ENCODE measurements at places on chromosomes 3 and 15.

DNA sequence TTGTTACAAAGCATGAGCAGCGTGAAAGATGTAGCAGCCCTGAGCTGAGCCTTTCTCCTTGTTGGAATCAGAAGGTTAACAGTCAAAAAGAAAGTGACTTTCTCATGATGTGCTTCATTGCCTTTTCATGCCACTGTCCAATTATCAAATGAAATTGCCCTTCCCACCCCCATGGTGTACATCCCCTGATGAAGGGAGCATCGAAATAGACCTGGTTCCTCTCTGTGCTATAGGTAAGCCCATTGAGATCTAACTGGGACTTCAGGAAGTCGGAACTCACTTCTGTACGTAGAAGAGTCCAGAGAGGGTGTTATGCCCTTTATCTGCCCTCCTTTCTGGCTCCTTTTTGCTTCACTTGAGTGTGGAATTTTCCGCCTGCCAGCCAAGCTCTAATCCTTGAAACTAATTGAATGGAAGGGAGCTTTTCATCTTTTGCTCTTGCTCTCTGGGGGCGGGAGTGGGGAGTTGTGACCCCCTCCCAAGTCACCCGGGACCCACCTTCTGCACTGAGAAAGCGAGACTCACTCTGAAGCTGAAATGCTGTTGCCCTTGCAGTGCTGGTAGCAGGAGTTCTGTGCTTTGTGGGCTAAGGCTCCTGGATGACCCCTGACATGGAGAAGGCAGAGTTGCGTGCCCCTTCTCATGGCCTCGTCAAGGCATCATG is 20.9 kb downstream of the ABHD6 start:
- DNase-seq, result no peak

DNA sequence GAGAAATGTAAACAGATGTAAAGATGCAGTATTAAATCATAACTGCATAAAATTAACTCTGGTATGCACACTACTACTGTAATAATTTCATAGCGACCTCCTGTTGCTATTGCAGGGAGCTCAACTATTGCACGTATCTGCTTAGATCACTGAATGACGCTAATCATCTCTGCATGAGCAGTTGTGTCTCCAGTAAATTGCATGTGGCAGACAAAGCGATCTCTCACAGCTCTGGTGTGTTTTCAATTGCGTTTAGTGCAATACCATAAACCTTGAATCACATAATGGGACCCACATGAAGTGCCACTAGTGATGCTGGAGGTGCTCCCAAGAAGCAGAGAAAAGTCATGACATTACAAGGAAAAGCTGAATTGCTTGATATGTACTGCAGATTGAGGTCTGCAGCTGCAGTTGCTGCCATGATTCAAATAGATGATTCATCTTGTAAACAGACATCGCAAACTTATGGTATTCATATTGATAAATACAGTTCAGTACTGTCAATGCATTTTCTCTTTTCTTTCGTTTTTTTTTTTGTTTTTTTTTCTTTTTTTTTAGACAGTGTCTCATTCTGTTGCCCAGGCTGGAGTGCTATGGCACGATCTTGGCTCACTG is 30.2 kb upstream of the LCTL start:
- no peak for DNase-seq

GRCh38 chr3:113439606-113440005 is 1.7 kb downstream of the CFAP44 start:
- no peak for DNase-seq

GRCh38 chr15:74837482-74838136 is 5.3 kb downstream of the ULK3 start:
- DNase-seq, result no peak

DNA sequence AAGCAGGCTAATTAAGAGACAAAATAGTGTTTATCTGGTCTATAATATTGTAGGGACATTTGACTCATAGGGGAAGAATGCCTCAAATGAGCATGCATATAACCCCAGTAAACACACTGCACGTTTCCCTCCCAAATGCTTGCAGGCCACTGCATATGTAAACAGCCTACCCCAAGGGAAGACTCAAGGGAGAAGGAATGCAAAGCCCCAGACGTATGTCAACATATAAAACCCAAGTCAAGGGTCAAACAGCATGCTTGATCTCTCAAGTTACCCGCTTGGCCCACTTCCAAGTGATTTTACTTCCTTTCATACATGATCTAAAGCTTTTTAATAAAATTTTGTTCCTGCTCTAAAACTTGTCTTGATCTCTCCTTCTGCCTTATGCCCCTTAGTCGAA is 1090.0 kb downstream of the OTOL1 start:
- no peak for DNase-seq

- DNase-seq, result no peak
Measured at GRCh38 chr3:134371542-134372324, 2.5 kb downstream of the AMOTL2 start.

DNA sequence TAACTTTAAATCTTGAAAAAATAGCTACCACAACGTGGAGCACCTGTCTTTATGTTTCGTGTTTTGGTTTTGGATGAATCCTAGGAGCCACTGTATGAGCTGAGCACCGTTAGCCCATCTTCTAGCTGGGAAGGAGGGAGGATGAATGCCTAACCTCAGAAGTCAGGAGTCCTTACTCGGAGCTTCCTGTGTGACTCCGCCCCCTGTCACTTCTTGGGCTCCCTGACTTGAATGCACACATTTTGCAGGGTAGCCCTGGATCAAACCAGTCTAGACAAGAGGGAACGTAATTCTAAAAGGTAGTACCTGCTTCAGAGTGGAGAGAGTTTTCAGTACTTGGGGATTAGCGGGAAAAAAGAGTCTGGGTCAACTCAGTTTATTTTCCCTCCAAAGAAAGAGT is 5.3 kb downstream of the GABRA5 start:
- no peak for DNase-seq

GRCh38 chr15:49495993-49496753 is 73.1 kb downstream of the FGF7 start:
- no peak for DNase-seq

GRCh38 chr15:34055868-34056595 is 17.0 kb upstream of the AVEN start:
- DNase-seq, result no peak

GRCh38 chr3:94927175-94927574 is 864.3 kb downstream of the NSUN3 start:
- DNase-seq, result no peak

- no peak for DNase-seq
Measured at GRCh38 chr3:278300-279064, 81.9 kb downstream of the CHL1 start.

DNA sequence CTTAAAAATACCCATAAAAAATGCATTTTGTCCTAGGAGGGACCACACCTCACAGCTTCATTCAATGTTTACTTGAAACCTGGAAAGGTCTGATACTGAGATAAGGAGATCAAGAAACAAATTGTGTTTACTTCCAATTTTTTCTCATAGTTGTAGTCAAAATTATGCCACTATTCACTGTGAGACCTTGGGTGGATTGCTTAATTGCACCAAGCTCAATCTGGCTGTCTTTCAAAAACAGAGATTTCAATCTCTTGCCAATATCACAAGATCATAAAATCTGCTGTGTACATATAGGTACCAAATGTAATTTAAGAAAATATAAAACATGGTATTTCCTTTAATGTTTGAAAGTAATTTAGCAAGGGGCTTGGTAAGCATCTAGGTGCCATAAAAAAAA is 186.4 kb upstream of the THBS1 start:
- DNase-seq, result no peak

GRCh38 chr3:129231331-129232119 is 17.9 kb upstream of the COPG1 start:
- DNase-seq, result no peak

DNA sequence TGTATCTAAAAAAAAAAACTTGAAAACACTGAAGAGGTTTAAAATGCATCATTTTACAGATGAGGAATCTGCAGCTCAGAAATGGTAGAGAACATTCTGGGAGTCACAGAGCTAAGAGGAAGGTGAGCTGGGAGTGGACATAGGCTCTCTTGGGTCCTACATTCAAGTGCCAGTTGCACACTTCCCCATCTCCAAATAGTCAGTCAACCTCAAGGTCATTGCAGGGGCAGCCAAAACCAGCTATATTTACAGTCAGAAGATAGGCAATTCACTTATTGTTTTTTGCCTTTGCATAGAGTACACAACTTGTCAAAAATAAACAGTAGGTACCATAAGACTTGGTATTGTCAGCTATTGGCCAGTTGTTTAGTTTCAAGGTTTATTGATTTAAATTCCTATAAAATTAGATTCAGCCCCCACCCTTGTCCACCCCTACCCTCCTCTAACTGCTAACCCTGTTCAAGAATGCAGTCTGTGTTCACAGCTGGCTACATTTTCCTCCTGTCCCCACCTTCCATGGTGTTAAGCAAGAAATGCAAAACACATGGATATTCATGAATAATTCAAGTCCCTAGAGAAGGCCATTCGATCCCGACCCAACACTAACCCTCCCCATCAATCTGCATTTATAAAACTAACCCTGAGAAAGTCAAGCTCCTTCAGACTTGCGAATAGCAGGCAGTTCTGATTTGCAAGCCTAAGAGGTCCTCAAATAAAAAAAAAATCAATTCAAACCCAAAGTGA is 567.0 kb upstream of the MCTP2 start:
- DNase-seq, result no peak

- DNase-seq, result no peak
Measured at GRCh38 chr3:133963657-133964396, 65.9 kb downstream of the SLCO2A1 start.

GRCh38 chr3:13825311-13825579 is 54.6 kb downstream of the WNT7A start:
- no peak for DNase-seq

- no peak for DNase-seq
Measured at GRCh38 chr3:72702390-72702789, 145.9 kb downstream of the SHQ1 start.

- DNase-seq, result peak; percentile 56
Measured at GRCh38 chr15:62706317-62706716, 336.2 kb upstream of the TPM1 start.

DNA sequence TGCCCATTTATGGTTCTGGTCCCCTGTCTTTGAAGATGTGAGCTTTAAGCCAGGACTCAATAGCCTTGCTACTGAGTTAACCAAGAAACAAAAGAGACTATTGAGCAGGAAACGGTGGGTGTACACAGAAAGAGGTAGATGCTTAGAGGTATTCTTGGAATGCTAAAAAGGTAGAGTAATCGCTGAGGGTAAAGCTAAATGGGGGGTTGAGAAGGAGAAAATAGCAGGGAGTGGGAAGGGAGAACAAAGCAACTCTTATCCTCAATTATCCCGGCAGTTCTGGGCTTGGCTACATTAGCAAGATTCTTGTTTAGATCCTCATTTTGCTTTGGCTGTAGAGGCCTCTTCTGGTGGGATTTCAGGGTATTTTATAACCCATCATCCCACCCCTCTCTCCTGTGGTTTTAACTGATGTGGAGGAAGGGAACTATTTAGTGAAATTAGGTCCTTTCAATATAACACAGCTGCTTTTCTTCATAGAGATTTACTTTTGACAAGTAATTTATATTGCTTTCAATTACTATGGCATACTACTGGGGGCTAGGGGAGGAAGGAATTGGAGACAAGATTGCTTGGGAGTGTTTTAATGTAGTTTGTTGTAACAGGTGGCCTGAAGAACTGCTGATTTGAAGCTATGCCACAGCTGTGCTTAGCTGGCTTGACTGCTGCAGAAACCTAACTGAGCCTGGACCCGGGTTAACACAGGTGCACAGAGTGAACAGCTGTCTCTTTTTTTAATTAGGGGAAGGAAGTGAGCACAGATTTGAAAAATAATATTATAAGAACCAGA is 234.3 kb upstream of the CCDC54 start:
- no peak for DNase-seq

- DNase-seq, result no peak
Measured at GRCh38 chr15:29601811-29602210, 220.5 kb downstream of the TJP1 start.

DNA sequence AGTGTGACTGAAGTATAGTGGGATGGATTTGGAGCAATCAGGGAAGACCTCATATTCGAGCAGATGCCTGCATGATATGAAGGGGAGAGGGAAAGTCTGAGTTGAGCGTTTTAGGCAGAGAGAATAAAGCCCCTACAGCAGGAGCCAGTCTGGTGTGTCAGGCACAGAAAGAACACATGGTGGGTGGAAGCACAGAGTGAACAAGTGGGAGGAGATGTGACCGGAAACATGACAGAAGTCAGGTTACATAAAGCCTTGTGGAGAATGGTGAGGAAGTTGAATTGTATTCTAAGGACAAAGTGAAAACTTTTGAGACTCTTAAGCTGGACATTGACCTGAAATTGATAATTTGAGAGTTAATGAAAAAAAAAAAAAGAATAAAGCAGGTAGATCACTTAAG is 541.0 kb downstream of the PLOD2 start:
- DNase-seq, result no peak

DNA sequence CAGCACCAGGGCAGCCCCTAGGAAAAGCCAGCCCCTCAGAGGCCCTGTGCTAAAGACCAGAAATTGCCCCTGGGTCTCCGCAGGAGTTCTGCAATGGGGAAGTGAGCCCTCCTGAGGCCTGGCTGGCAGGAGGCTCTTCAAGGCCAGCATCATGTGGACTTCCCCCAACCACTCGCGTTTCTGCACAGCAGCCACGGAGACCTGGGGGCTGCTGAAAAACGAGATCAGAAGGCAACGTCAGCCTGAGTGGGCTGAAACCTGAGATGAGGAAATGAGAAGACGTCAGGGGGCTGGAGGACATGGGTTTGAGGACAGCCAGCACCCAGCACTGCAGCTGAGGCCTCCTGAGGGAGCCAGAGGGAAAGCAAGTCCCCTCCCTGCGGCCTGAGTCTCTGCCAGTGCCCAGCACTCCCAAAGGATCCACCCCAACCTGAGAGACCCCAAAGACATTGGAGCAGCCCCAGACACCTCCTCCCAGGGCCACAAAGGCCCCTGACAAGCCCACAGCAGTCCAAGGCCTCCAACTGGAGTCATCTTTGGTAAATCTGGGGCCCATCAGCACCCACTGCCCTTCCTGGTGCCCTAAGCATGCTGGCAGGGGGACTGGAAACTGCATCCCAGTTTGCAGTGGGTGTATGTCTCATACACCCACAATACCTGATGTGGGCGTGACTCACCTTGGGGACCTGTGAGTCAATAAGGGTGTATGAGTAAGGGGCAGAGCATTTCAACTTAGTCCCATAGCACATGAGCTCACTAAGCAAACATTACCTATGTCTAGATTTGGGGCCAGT is 29.2 kb upstream of the CYP11A1 start:
- no peak for DNase-seq

DNA sequence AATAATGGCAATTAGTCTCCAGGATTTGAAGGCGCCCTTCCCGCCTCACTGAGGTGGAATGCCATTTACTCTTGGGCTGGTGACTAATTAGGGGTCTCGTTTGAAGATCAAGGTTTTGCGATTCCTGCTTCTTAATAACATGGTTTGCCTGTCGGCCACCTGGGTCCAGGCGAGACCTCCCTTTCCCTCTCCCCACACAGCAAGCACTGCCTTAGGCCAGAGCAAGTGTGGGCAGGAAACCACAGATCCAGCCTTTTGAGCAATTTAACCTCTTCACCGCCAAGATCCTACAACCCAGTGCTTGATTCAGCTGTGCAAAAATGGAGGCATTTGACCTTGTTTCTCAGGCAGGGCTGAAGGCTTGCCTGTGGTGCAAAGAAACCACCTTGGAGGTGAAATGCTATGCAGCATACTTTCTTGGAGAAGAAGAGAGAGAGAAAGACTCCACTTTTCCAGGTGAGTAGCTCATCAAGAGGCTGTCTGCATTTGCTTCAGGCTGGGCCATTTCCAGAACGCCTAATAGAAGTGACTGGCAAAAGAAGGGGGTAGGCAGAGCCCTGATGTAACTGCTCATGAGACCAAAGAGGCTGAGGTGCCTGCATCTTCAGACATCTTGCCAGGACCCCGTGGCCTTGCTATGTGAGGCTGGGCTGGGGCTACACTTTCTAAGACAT is 34.1 kb upstream of the WNT5A start:
- no peak for DNase-seq

GRCh38 chr15:92077353-92078085 is 224.0 kb downstream of the SLCO3A1 start:
- peak; percentile 74 for DNase-seq

All from SK-N-SH (cell line).